ENCODE measurements at places on chromosomes 16 and 17. TPM values are rescaled to one million over a fixed set of nuclear protein-coding genes. Genes with fewer than 3 reads are reported as not detected.

SPATA22 gene
- not detected for total RNA-seq

DNA sequence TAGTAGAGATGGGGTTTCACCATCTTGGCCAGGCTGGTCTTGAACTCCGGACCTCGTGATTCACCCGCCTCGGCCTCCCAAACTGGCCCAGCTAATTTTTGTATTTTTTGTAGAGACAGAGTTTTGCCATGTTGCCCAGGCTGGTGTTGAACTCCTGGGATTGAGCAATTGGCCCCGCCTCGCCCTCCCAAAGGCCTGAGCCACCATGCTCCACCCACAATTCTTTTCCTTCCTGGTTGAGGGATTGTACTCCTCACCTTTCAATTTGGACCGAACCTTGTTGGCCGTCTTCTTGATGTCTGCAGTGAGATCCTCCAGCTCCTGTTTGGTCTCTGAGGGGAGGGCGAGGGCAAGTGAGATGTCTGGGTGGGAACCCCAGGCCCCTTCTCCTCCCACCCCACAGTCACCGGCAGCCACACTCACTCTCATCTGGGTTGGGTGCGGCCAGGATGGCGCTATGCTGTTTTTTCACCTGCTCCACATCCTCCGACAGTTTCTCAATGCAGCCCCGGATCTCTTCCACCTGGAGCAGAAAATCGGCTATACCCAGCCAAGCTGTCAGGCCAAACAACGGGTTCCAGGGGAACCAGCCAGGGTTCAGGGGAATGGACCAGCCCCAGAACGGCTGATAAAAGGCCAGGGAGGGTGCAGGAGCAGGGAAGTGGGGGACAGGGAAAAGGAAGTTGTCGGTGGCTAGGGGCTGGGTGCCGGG is 9.6 kb downstream of the STX1B start:
- no peak for DNase-seq

DNA sequence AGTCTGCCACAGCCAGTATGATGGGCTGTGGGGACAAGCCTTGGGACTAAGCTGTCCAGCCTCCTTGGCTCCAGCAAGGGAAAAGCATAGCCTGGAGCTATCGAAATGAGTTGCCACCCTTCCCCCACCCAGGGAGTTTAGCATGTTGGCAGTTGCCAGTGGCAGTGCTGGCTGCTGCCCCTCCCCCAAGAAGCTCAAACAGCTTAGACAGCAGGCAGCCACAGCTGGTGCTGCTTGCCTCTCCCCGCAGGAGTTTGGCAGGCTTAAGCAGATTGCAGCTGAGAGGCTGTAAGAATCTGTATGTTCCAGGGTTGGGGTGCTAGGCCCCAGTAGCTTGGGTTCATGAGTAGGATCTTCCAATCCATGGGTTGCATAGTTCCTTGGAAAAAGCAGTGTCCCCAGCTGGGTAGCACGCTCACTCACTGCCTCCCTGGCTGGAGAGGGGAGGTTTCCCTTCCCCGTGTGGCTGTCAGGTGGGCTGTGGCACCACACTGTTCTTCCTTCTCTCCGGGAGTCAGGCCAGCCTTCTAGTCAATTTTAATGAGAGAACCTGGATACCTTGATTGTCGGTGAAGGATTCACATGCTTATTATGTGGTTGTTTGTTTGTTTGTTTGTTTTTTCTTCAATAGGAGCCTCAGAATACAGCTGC is 506.1 kb downstream of the CDH11 start:
- no peak for DNase-seq

RTN4RL1 gene
- total RNA-seq = 0.13 TPM

DNA sequence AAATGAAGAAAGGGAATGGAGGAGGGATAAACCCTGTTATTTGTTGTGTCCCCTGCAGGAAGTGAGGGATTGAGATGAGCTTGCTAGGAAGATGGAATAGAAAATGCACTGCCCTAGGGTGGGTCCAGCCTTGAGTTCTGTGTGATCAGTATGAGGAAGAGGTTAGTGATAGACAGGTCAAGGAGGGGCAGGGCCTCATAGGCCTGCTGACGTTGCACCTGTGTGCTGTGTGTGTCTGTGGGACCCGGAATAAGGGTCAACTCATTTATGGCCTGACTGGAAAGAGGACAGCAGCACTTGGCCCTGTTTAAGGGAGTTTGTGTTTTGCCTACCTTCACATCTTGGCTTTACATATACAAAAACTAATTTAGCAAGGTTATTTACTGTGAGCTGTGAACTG is 26.3 kb downstream of the DEF8 start:
- no peak for DNase-seq

GRCh38 chr16:54340531-54340930 is 53.9 kb upstream of the IRX3 start:
- no peak for DNase-seq

DNA sequence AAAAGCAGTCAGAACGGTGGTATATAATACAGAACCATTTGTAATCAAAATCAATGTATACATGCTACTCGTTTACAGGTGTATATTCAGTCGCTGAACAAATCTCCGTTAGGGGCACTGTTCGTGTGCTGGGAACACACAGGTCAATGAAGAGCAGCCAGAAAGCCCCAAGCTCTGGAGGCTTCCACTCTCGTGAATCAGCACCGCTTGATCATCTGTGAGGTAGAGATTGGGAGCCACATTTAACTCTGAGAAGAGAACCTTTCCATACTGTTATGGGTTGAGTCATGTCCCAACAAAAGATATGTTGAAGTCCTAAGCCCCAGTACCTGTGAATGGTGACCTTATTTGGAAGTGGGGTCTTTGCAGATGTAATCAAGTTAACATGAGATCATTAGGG is 5.4 kb upstream of the CYTH1 start:
- DNase-seq = peak; percentile 54

DNA sequence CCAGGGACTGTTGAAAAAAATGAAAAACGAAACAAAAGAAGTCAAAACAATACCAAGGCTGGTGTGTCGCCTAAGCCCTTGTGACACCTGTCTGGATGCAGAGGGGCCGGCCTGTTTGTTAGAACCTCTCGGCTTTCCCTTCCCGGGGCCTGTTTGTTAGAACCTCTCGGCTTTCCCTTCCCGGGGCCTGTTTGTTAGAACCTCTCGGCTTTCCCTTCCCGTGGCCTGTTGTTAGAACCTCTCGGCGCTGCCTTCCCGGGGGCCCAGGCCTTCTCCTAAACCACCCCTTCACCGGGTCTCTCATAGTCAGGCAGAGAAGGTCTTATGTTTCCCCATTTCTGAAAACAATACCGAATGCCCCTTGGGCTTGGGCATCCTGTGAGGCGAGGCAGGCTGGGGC is 180.0 kb downstream of the BANP start:
- DNase-seq = no peak

DNA sequence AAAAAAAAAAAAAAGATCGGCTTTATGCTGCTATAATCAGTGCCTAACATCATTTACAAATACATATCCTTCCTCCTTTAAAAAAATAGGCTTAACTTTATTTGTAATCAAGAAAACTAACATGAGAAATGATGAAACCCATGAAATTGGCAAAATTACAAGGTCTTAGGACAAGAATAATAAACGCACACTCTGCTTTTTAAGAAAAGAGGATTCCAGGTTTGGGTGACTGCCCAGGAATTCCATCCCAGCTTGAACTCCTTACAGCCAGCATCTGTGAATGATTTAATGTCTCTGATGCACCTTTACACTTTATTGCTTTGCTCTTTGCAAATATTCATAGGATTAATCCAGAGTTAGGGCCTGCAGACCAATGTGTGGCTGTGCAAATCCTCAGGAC is 196.0 kb downstream of the CBLN1 start:
- no peak for DNase-seq

Data from bronchial epithelial cell (primary cell).